ENCODE measurements at places on chromosomes 2 and 18.

DNA sequence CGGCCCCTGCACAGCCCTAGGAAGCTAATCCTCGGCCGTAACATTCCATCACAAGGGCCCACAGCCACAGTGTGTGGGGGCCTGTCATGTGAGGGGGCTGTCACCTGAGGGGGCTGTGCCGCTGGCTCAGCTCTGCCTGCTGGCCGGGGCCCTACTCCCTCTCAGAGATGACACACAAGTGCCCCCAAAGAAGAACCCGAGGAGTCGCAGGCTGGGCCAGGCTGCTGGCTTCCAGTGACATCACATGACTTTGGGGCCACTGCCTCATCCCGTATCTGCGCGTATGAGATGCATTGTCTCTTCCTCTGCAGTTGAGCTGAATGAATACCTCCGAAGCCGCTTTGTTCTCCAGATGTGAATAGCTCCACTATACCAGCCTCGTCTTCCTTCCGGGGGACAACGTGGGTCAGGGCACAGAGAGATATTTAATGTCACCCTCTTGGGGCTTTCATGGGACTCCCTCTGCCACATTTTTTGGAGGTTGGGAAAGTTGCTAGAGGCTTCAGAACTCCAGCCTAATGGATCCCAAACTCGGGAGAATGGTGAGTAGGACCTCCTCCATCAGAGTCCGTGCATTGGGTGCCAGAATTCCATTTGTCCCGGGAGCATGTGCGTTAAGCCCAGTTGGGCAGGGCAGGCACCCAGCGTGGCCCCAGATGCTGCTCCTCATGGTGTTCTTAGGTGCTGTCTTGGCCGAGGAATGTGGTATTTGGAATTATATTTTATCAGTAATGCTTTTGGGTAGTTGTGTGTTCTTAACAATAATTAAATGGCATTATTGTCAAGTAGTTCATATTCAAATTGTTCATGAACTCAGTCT is at the start of gene CNDP1:
CNDP1 (plus strand) TSS at position 351 of the 820 bp plus-strand sequence; CDS start at position 519, 168 bp downstream.
- no peak for DNase-seq

GRCh38 chr2:138193416-138194213 is 229.3 kb downstream of the HNMT start:
- DNase-seq = no peak

DNA sequence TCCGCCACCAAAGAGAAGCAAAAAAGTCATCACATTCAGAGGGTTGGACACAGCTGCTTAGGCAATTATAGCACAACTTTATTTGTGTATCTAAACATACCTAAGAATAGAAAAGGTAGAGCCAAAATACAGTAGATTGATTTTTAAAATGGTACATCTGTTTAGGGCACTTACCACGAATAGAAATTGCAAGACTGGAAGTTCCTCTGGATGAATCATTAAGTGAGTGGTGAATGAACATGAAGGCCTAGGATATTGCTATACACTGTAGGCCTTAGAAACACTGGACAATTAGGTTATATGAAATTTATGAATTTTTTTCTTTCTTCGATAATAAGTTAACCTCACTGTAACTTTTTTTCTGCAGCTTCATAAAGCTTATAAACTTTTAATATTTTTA is 687.0 kb downstream of the BCL11A start:
- no peak for DNase-seq

- no peak for DNase-seq
These were observed 671.9 kb upstream of the SOX11 start for GRCh38 chr2:5020116-5020875.

DNA sequence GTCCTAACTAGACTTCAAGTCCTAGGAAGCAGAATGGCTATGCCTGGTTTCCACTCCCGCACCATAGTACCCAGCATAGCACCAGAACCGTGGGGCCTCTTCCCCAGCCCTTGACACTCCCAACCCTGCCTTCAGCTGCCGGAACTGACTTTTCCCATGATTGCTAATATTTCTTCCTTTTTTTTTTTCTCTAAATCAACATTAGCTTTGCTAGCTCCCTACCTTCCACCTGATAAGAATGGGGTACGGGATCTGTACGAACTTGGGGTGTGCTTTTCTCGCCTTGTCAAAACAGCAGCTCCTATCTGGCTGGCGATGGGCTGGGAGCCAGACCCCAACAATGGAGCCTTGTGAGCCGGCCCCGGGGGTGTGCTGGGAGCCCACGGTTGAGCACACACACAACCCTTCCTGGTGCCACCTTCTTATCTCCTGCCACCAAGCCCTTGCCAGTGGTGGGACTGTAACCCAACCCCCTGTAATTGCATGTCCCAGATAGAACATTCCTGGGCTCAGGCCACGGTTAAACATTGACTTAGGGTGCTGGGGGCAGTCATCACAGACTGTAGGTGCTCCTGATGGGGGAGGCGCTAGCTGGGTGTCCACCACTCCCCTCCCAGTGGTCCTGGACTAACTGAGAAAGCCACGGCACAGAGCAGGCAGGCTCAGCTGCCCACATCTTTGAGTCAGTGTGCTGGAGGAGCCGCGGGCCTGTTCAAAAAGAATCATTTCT is 213.0 kb upstream of the HAAO start:
- no peak for DNase-seq

GRCh38 chr2:106159866-106160785 is 34.0 kb downstream of the UXS1 start:
- no peak for DNase-seq

GRCh38 chr18:36139245-36139644 is 9.5 kb downstream of the ELP2 start:
- no peak for DNase-seq

Data from 8988T (cell line).